ENCODE measurements at places on chromosomes 2 and 18.
A peak's percentile ranks its signal among the peaks of the same experiment; 100 is the strongest.

DNA sequence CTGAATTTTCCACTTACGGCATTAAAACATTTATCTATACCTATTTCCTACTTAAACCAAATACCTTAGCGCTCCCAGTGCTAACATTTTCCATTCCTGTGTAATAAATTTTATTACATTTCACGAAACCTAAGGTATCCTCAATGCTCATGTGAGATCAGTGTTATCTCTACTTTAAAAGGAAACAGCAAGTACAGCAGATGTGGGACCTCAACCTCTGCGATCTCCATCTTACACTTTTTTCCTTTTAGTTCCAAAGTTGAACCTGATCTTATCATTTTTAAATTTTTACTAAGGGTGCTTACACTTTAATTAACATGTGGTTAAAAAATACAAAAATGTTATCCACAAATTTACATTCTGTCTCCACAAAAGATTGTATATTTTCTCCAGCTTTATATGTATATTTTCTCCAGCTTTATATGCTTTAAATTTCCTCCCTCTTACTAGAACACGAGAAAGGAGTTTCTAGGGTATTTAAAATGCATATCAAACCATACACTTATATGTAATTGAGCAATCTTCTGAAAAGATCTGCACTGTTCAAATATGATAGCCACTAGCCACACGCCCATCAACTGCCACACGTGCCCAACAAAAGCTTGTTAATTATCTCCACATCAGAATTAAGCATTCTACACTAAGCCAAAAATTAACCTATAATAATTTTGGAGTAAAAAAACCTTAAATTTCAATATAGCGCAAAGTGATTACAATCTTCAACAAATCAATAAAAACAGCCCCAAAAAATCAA, 38.1 kb downstream of the MBOAT2 start:
- no peak for DNase-seq

DNA sequence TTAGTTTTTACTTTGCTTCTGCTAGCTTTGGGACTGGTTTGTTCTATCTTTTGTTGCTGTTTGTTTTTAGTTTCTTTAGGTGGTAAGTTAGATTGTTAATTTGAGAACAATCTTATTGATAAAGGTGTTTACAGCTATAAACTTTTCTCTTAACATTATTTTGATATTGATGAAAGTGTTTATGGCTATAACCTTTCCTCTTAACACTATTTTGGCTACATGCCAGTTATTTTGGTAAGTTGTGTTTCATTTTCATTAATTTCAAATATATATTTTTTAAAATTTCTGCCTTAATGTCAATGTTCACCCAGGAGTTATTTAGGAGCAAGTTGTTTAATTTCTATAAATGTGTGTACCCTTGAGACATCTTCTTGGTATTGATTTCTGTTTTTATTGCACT, 229.6 kb upstream of the SYT4 start:
- no peak for DNase-seq

- no peak for DNase-seq
These were observed 910.8 kb upstream of the CDH2 start for GRCh38 chr18:29087616-29088246.

GRCh38 chr18:6747646-6748045, 18.1 kb downstream of the ARHGAP28 start:
- DNase-seq = no peak

DNA sequence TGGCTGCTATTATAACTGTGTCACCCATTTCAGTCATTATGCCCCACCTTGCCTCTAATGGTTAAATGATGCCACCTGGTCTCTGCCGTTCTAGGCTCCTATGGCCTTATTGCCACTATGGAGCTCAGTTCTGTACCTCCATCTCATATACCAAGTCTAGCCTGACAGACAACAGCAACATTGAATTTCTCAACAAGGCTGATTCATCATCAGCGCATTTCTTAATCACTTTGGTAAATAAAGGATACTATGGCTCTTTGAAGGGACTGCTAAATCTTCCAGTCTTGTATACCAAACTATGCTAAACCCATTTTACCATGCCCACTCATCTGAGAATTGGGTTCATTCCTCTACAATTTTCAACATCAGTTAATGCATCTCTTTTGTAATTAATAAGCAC, 784.5 kb upstream of the CELF4 start:
- DNase-seq = no peak

DNA sequence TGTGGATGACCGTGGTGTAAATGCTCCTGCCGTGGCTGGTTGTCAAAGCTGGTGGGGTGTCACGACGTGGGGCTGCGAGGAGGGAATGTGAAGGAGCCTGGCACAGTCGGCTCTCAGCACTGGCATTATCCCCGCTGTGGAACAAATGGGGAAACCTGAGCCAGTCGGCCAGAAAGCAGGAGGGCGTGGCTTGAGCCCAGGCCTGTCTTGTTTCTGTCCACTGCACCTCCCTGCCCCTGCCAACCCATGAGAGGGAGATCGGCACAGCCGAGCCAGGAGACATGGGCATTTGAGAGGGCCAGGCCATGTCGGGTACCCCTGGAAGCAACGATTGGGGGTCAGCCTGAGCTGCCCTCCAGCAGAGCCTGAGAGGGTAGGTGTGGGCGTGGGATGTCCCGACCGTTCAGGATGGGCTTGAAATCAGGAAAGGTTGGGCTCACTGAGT, 44.5 kb downstream of the PDIA6 start:
- DNase-seq = no peak

DNA sequence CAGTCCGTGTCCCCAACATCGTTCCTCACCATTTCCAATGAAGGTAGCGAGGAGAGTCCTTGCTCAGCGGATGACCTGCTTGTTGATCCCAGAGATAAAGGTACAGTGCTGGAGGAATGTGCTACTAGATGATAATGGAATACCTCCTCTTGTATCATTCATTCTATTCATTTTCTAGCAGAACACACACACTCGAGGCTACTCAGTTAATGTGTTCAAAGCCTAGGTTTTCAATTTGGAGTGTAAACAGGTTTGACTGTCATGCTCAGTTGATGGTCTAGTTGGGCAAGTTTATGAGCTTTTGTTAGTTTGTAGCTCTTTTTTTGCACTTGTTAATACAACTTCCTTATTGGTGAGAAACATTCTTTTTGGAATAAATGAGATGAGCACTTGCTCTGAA, 114.2 kb downstream of the ICA1L start:
- no peak for DNase-seq

- no peak for DNase-seq
These were observed 101.2 kb upstream of the SMAD2 start for GRCh38 chr18:48031641-48032040.

GRCh38 chr18:55509631-55510324, 78.2 kb downstream of the TCF4 start:
- DNase-seq = no peak

DNA sequence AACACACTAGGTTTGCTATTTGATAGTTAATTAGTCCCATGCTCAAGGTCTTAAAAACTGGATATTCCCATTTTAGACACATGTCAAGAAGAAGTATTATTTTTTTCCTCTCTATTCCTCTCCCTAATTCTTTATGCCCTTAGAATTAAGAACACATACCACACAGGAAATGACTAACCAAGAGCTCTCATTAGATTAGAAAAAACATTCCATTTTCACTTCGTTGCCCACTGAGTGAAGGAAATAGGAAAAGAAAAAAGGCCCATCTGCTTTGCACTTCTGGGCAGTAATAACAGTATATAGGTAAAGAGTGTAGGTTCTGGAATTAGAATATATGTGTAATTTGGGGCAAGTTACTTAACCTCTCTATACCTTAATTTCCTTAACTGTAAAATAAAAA, 26.9 kb downstream of the ACADL start:
- DNase-seq = no peak

- DNase-seq = no peak
These were observed 545.0 kb upstream of the ZNF804A start for GRCh38 chr2:184053326-184053725.

DNA sequence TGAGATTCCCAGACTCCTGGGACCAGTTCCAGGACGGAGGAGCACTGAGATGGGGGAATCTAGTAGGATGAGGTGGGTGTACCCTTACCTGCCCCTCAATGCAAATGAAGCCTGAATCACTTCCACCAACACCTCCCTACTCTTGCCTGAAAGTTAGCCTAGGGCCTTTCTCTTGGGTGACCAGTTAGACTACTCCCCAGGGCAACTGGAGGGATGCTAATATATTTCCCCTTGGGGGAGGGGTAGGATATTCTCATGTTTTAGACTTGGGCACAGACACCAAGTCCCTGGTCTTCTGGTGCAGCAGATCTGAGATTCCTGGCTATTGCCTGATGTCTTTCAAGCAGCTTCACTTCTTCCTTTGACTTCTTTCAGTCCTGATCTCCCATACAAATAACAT, 334.5 kb downstream of the ALK start:
- DNase-seq = no peak

- no peak for DNase-seq
These were observed 19.7 kb downstream of the MIB1 start for GRCh38 chr18:21760321-21760720.

- no peak for DNase-seq
These were observed 4.2 kb downstream of the RPRM start for GRCh38 chr2:153474407-153474806.

DNA sequence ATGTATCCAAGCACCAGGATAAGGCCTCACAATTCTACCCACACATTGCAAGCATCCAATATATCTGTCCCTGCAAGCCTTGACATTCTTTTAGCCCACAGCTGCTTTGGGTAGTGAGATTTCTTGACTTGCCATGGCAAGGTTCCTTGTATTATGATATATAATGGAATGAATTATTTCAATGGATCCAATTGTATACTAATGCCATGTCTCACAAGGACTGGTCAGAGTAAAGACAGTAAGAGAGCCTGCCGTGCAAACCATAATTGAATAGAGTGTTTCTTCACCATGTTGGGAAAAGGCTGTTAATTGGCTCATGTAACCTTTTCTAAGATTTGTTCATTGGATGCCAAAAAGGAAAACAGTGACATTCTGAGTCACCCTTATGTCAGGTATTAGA, 64.3 kb upstream of the RBBP8 start:
- DNase-seq = no peak

- no peak for DNase-seq
These were observed 330.8 kb downstream of the CYP26B1 start for GRCh38 chr2:71816815-71817214.

GRCh38 chr2:221042926-221043325, 529.2 kb downstream of the EPHA4 start:
- DNase-seq = no peak

DNA sequence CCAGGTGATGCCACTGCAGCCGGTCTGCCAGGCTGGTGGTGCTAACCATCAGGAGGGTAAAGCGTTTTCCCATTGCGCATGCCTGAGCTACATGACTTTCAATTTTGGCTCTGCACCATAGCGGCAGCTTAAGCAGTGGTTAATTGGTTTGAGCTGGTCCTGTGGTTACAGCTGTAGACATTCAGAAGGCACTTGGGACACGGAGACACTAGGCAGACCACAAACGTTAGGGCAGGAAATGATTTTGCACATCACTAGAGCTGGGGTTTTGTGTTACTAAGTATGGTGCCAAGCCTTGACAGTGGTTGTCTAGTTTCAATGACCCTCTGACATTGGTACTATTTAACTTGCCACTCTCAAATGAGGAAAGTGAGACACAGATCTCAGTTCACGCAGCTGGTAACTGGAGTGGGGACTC, 28.9 kb upstream of the CNOT11 start:
- DNase-seq = peak; percentile 5

DNA sequence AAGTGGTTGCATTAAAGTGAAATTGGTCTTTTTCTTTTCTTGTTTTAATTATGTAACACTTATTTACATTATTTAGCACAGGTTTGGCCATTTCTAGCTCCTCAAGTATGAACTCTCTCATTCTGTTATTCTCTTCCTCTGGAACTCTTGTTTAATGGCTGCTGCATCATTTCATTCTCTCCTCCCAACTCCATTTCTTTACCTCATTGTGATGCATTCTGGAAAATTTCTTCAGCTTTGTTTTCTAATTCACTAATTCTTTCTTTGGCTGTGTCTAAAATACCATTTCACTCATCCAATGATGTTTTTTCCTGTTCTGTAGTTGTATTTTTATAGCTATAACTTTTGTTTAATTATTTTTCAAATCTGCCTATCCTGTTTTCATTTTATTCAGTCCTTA, 22.5 kb upstream of the NMUR1 start:
- no peak for DNase-seq

DNA sequence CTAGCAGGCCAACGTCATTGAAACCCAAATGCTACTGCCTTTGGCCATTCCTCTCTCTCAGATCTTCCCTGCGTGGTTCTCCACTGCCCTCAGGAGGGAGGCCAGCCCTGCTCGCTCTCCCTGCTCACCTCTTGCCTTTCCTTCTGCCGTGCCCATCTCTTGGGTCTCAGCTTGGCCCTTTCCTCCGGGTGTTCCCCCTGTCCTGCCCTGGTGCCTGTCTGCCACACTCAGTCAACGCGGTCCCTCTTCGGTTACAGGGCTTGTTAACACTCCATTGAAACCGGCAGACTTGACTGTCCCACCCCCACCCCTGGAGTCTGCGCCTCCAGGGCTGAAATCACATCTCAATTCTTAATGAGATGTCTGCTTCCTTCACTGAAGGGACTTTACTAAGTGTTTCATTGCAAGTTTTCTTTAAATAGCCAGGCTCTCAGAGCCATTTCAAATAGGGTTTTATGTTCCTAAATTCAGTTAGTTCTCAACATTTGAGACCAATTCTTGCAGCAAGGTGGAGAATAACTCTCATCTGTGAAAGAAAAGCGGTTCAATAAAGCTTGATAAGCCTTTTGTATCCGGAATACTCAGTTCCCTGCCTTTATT, 237.6 kb downstream of the DYSF start:
- no peak for DNase-seq

GRCh38 chr2:217206016-217206725, 346.3 kb upstream of the TNP1 start:
- no peak for DNase-seq

DNA sequence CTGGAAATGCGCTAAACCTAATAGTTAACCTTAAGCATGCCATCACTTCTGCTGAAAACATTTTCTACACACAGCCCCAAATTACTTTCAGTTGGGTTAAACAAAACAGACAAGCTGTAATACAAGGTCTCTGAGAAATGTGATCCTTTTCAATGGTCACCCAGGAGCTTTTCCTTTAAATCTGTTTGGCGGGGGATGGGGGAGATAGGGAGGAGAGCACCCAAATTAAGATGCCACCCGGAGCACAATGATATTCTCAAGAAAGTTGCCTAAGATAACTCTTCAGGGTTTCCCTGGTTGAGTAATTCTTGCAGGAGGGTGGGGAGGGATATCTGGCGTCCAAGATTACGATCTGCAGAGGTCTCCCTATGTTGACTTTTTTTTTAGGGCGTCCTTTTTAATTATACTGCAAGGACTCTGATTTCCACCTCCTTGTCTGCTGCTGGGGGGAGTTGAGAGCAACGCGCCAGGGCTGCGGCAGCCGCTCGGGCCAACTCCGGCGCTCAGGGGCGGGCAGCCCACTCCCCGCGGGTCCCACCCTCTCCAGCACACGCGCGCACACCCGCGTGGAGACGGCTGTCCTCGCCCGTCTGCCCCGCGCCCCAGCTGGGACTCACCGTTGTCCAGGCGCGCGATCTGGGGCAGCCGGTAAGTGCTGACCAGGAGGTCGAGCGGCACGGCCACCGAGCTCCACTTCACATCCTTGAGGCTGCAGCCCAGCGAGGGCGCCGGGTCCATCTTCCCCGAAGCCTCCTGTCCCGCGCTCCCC, 807 bp downstream of the GAREM1 start:
- DNase-seq = no peak

All from activated T-helper 9 cell treated with anti-CD3 and anti-CD28 coated beads, Interleukin-2, amount 50 U/mL, for 16 hours (primary cell).